ENCODE measurements at places on chromosomes 1 and 21.

DNA sequence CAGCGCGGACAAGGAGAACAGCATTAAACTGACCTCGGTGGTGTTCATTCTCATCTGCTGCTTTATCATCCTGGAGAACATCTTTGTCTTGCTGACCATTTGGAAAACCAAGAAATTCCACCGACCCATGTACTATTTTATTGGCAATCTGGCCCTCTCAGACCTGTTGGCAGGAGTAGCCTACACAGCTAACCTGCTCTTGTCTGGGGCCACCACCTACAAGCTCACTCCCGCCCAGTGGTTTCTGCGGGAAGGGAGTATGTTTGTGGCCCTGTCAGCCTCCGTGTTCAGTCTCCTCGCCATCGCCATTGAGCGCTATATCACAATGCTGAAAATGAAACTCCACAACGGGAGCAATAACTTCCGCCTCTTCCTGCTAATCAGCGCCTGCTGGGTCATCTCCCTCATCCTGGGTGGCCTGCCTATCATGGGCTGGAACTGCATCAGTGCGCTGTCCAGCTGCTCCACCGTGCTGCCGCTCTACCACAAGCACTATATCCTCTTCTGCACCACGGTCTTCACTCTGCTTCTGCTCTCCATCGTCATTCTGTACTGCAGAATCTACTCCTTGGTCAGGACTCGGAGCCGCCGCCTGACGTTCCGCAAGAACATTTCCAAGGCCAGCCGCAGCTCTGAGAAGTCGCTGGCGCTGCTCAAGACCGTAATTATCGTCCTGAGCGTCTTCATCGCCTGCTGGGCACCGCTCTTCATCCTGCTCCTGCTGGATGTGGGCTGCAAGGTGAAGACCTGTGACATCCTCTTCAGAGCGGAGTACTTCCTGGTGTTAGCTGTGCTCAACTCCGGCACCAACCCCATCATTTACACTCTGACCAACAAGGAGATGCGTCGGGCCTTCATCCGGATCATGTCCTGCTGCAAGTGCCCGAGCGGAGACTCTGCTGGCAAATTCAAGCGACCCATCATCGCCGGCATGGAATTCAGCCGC is 2.5 kb downstream of the S1PR1 start:
- no peak for DNase-seq

GRCh38 chr1:151846686-151847237 is 6.8 kb downstream of the THEM5 start:
- DNase-seq: no peak

DNA sequence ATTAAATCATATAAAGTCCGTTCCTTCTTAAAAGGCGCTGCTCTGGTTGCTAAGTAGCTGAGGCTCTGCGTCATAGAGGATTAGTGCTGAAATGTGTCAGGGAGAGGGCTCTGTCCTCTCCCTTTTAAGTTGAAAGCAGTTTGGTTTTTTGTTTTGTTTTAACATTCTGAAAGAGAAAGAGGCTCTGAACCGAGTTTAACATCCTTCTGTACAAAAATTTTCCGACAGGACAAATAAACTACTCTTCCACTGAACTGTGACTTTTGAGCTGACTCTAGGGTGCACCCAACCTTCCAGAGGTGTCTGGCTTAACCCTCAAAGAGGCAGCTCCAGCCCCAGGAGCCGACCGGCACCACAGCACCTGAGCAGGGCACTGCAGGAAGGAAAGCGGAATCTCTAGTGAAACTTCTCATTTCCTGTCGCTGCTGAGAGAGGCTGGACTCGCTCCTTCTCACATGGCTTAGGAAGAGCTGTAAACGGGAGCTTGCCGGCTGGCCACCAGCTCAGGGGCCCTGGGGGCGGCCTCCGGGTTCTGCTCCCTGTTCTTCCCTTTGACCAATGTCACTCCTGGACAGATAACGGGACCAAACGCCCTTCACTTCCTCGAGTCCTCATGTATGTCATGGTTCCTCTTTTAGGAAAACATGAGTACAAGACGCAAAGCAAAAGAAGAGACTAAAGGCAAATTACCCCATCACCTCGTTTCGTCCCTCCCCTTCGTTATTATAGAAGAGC is 1.2 kb downstream of the VAV3 start:
- DNase-seq: no peak

GRCh38 chr1:90621986-90622385 is 95.1 kb downstream of the BARHL2 start:
- DNase-seq: no peak

DNA sequence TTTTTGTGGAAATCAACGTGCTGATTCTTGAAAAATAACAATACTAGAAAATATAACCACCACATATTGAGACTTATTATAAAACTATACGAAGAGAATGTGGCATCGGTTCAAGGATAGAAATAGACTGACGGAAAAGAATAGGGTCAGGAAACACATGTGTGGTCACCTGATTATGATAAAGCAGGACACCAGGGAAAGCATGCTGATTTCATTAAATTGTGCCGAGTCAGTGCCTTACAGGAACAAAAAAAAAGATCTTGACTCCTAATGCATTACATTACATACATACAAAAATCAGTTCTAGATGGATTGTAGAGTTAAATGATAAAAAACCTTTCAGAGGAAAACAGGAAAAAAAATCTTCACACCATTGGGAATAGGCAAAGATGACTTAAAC is 43.5 kb upstream of the SERPINC1 start:
- DNase-seq: no peak

GRCh38 chr1:3910049-3910731 is 10.1 kb upstream of the C1orf174 start:
- DNase-seq: no peak

GRCh38 chr1:19859876-19860275 is 22.3 kb upstream of the OTUD3 start:
- DNase-seq: no peak

DNA sequence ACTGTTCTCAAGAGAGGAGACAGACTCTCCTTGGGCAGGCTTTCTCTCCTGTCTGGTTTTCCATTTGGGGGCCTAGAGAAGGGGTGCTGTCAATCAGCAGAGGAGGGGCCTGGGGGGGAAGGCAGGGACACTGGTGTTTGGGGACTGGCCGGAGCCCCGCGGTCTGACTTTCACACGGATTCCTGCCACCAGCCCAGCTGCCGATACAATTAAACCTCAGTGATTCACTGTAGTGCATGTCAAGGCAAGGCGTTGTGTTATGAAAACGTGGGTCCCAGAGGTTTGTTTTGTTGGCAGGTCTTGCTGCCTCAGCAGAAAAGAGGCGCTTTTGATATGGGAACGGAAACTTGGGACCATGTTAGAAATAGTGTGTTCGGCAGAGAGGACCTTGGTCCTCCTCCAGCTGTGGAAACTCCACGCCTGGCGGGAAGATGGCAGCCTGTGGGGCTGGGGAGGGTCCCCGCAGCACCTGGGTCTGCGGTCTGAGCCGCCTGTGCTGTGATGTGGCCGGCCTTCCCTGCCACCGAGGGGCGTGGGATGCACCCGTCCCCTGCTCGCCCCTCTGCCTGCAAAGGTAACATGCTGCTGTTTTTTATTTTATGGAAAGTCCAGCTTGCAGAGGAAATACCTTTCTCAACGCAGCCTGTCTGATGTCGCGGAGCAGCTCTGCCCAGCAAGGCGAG is 47.6 kb downstream of the SPSB1 start:
- no peak for DNase-seq

DNA sequence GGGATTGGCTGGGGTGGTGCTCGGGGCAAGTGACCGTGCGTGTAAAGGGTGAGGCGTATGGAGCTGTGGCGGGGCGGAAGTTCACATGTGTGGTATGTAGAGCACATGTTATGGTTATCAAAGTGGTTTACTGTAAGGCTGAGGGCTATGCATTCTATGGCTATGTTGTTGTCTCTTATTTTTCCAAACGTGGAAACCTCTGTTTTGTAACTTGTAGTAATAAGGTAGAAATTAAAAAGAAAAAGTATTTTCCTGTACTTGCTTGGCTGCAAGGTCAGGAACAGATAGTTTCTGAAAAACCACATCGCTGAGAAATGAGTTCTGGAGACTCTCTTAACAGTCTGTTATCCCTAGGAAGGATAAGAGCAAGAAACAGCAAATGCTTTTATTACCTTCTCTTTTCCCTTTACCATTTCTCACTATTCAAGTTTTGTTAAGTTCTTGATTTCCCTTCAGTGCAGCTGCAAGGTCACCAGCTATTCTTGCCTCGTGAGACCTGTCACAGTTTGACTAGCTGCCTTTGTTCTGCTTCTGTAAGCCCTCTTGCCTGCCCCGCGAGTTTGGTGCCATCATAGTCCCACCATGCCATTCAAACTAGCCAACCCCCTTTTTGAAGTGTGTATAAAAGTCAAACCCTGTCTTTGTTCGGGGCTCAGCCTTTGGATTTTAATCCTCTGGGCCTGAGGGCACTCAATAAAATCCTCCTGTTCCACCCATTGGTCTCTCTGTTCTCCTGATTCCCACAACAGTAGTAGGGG is 9.5 kb downstream of the RNU1-2 start:
- no peak for DNase-seq

DNA sequence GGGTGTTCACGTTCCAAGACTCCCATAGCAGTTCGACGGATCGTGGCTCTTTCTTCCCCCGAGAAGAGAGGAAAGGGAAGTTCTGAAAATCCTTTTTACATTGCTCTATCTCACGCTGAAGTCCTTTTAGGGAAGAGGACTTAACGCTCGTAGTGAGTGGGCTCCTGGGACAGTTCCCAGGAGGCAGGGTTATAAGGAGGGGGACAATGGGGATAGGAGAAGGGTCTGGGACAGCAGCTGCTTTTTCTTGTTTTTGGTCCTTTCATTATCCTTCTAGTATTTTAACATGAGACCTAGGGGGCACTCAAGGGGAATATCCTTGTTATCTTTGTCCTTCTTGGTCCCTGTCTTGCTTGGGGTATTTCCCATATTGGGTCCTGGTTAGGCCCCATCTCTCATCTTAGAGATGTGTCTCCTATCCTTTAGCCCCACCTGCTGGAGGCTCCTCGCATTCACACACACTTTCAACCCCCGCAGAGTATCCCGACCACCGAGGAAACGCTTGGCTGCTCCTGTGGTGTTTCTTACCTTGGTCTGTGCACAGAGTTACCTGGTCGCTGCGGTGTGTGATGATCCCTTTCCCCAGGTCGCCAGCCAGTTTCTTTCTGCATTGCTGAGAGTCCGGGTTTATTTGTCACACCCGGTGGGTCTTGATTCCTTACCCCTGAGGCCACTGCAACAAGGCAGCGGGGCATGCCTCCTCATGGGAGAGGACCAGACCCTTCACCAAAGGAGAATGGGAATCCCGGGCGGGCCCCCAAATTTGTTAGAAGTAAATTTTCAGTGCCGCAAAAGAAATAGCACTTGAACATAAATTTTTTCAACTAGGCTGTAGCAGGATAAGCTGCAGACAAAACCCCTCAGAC is 29.7 kb downstream of the SCCPDH start:
- DNase-seq: peak; percentile 30

DNA sequence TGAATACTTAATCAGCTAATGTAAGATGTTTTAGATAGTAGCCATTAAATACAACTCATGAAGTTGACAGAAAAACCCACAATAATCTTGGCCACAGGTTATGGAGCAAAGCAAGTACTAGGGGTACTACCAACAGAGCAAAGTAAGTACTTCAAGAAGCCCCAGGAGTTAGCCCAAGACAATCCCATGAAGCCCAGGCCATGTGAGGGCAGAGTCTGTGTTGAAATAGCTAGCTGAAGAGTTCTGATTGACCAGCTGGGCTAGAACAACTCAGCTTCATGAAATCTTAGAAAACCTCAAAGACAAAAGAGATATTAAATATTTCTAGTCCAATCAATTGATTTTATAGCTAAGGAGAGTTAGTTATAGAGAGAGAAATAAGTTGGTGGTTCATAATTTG is 212.9 kb upstream of the HOOK1 start:
- no peak for DNase-seq

GRCh38 chr1:209443361-209443931 is 140.1 kb upstream of the CAMK1G start:
- DNase-seq: no peak

DNA sequence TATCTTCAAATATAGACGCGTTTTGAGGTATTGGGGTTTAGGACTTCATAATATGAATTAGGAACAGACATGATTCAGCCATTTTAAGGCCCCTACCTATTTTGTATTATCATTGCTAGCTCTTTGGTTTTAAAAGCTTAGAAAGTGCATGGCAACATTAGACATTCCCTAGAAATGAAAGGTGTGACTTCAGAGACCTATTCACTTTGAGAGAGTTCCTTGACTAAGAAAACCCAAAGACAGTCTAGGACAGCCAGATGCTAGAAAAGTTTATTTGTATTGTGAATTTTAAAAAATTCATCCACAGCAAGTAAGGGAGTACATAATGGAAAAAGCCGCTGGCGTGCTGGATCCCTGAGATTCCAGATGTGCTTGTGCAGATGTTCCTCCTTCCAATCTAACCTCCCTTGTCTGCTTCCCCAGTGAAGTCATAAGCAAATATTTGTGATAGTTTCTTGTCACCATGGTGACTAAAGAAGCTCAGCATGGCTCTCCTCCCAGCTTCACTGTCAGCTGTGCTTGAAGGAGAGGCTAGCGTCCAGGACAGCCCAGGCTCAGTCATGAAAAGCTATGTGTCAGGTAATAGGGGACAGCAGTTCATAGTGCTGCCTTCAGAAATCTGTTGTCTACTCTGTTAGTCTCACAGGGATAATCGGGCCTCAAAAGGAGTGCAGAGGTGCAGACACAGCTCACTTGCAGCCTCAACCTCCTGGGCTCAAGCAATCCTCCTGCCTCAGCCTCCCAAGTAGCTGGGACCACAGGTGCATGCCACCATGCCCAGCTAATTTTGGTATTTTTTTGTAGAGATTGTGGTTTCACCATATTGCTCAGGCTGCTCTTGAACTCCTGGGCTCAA is 34.8 kb downstream of the KPNA6 start:
- DNase-seq: no peak

- DNase-seq: no peak
Observed at GRCh38 chr1:8122160-8122476, 96.0 kb upstream of the ERRFI1 start.

DNA sequence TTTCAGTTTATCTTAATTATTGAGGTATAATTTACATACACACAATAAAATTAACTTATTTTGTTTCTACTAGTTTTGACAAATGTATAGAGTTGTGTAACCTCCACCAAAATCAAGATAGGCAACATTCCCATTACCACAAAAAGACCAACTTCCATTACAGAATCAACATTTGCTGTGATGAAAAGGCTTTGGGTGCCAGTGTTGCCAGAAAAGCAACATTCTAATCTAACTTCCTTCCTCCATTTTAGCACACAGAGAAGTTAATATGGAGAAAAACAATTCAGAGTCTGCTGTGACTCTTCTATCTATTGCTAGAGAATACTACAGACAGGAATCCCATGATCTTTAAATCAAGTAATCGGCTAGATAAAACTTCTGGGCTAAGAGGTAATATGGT is 245.3 kb downstream of the RERE start:
- no peak for DNase-seq

- DNase-seq: no peak
Observed at GRCh38 chr1:47659146-47659545, 221.3 kb downstream of the FOXD2 start.

DNA sequence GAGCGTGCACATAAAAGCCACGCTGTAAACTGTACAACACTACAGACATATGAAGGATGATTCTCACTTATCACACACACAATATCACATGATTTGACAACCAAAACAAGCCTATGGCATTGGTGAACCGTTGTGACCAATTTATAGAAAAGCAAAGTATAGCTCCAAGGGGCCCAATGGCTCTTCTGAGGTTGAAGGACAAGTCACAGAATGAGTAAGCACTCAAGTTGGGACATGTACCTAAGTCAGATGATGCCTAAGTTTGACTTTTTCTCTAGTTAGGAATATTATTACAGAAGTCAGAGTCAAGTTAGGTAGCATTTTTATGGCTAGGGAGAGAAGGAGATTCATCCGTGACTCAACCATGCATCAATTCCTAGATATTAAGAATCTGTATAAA is 45.7 kb downstream of the PLPP3 start:
- no peak for DNase-seq

All from stimulated activated CD4-positive, alpha-beta T cell treated with anti-CD3 and anti-CD28 coated beads, Interleukin-1b, Interleukin-23, amount 100 ng/mL, for 1 hour (primary cell).